ENCODE measurements at places on chromosomes 16 and 17. TPM values are rescaled to one million over a fixed set of nuclear protein-coding genes. Genes with fewer than 3 reads are reported as not detected.

- no peak for DNase-seq
Measured at GRCh38 chr17:49443862-49444261, 29.2 kb upstream of the PHB1 start.

GRCh38 chr17:12659500-12659899, 6.2 kb upstream of the MYOCD start:
- DNase-seq = no peak

DNA sequence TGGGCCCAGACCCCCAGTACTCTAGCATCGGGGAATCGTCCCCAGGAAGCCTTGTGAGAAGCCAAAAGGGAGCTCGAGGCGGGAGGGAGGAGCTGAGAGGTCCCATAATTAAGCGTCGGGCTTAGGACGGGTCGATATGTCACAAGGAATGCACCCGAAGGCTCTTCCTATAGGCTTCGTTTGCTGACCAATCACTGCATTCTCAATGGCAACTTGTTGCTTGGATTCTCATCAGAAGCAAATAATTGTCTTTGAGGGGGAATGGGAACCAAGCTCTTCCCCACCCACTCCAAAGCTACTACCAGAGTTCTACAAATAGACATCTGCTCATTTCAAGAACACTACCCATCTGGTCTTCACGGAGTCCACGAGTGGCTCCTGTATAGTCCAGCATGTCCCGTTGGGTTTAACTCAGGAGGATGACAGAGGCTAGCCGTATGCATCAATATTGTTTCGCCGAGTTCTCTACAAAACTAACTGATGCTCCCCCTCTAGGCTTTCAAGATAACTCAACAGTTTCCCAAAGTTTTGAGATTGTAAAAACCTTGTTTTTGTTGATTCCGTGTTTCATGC, 628 bp upstream of the BLMH start:
- no peak for DNase-seq

DNA sequence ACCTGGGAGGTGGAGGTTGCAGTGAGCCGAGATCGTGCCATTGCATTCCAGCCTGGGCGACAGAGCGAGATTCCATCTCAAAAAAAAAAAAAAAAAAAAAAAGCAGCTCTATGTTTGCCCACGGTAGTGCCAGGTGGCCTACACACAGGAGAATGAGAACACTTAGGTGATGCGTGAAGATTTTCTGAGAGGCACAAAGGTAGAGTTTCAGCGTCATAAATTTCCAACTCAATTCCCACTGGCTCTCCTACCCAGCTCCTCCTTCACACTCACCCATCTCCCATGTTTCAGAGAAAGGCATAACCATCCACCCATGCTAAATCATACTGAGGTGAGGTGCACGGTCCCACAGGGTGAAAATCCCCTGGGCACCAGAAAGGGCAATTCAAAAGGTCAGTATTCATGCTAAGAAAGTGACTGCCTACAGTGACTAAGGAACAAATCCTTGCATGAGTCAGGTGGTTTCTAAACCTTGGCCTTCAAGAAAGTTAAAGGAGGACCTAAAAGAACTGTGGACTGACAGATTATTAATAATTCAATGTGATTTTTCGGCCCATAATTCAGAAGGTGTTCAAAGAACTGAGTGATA, 4.8 kb downstream of the DCAKD start:
- DNase-seq = no peak

DNA sequence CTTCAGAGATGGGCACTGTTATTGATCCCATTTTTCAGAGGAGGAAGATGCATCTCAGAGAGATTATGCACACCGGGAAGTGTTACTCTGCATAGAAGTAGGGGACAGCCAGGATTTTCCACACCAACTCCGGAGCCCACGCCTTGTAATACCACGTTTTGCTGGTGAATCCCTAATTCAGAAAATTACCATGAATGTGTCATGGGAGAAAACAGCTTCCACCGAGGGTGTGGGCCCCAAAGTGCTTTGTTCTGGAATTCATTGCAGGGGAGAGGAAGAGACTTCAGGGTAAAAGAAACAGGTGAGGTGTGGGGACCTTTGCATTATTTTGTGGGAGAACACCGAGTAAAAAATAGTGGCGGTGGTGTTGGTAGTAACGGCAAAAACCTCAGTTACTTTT, 1051.4 kb upstream of the RBFOX1 start:
- no peak for DNase-seq

DNA sequence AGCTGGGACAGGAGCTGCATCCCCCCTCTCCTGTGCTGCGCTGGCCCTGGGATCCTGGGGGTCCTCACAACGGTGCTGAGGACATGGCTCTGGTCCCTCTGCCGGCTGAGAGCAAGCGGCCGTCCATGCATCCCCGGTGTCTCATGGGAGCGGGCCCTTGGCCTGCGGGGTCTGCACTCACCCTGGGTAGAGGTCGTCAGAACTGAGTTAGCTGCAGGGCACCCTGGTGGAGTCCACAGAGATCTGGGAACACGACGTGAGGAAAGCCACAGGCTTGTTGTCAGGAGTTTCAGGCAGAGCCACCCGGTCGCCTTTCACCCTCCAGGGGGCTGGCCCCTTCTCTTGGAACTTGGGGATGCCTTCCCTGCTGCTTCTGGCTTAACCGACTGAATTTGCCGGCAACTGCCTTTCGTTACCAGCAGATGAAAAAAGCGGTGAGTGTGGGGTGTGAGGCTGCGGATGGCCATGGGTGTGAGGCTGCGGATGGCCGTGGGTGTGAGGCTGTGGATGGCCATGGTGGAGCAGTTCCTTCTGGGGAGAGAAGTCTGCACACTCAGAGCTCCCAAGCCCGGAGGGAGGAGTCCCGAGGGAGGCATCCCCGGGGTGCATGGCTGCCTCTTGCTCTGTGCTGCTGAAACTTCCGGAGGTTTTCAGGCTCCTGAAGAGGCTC, 81.7 kb downstream of the LMF1 start:
- no peak for DNase-seq

- no peak for DNase-seq
Measured at GRCh38 chr17:46139432-46140210, 53.6 kb downstream of the KANSL1 start.

GRCh38 chr17:62648251-62648955, 20.9 kb downstream of the MRC2 start:
- no peak for DNase-seq

GRCh38 chr16:23843143-23843542, 7.4 kb downstream of the PRKCB start:
- DNase-seq = no peak

- DNase-seq = no peak
Measured at GRCh38 chr17:5785867-5786509, 201.7 kb upstream of the NLRP1 start.

Gene ABCC11
- 0.16 TPM for total RNA-seq

Gene FLOT2
- total RNA-seq = 56.2 TPM

Gene ANKFN1
- total RNA-seq = not detected

Gene MEIOB
- not detected for total RNA-seq

Gene TSPAN10
- total RNA-seq = 0.19 TPM

Gene COL1A1
- total RNA-seq = 0.78 TPM

Gene GFAP
- not detected for total RNA-seq

Gene GLIS2
- total RNA-seq = 0.08 TPM

Gene TMEM97
- 58.1 TPM for total RNA-seq

Gene MILR1
- 0.68 TPM for total RNA-seq

Gene GUCY2D
- not detected for total RNA-seq

Gene LGALS9B
- total RNA-seq = not detected

Gene KRT33A
- total RNA-seq = not detected
